ENCODE measurements at places on chromosomes 3 and 15.

GRCh38 chr3:126018545-126018944 lies 49.6 kb downstream of the ROPN1B start:
- DNase-seq: no peak

GRCh38 chr3:98809557-98809956 lies 46.4 kb downstream of the ST3GAL6 start:
- no peak for DNase-seq

DNA sequence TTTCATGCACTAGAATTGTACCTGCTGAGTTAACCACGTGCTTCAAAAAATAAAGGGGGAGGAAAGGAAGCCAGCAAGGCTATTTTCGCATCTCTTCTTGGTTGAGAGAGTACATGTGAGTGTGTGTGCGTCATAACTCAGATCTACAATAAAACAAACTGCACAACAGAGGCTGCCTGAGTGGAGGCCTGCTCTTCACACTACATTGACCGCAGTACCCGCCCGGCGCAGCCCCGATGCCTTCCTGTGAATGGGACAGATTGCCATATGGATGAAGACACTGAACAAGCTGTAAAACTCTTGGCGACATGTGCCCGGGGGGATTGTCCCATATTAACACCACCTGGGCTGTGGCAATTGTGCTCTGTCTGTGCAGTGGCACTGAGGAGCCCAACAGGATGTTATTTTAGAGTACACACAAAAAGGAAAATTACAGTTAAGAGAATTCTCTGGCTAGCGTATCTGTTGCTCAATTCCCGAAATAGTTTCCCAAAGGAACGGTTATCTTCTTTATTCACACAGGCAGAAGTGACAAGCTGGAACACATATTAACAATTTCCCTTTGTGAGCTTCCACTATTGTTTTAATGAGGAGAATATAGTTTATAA lies 551.5 kb downstream of the FOXP1 start:
- no peak for DNase-seq

- DNase-seq: no peak
These were observed 44.5 kb downstream of the ST6GAL1 start for GRCh38 chr3:186974824-186975313.

DNA sequence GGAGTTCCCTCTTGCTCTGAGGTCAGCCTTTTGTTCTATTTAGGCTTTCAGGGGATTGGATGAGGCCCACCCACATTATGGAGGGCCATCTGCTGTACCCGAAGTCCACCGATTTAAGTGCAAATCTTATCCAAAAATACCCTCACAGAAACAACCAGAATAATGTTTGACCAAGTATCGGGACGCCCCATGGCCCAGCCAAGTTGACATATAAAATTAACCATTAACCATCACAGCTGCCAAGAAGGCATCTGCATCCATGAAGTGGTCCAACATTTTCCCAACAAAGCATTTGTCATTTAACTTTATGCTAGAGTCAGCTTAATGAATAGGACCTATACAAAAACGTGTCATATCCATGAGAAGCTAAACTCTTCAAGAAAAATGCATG lies 46.2 kb upstream of the TBC1D23 start:
- DNase-seq: no peak
